ENCODE measurements at places on chromosomes 13 and 19. TPM values are rescaled to one million over a fixed set of nuclear protein-coding genes. Genes with fewer than 3 reads are reported as not detected.

DNA sequence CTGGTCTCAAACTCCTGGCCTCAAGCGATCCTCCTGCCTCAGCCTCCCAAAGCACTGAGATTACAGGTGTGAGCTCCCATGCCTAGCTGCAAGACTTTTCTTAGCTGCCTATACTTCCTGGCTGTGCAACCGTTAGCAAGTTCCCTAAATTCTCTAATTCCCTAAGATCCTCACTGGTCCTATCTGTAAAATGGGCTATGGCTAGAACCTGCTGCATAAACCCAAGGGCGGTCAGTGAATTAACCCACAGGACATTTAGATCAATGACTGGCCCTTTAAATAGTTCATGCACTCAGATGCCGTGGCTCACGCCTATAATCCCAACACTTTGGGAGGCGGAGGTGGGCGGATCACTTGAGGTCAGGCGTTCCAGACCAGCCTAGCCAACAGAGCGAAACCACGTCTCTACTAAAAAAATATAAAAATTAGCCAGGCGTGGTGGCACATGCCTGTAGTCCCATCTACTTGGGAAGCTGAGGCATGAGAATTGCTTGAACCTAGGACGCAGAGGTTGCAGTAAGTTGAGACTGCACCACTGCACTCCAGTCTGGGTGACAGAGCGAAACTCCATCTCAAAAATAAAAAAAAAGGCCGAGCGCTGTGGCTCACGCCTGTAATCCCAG, 4.1 kb upstream of the C19orf53 start:
- DNase-seq = no peak

DNA sequence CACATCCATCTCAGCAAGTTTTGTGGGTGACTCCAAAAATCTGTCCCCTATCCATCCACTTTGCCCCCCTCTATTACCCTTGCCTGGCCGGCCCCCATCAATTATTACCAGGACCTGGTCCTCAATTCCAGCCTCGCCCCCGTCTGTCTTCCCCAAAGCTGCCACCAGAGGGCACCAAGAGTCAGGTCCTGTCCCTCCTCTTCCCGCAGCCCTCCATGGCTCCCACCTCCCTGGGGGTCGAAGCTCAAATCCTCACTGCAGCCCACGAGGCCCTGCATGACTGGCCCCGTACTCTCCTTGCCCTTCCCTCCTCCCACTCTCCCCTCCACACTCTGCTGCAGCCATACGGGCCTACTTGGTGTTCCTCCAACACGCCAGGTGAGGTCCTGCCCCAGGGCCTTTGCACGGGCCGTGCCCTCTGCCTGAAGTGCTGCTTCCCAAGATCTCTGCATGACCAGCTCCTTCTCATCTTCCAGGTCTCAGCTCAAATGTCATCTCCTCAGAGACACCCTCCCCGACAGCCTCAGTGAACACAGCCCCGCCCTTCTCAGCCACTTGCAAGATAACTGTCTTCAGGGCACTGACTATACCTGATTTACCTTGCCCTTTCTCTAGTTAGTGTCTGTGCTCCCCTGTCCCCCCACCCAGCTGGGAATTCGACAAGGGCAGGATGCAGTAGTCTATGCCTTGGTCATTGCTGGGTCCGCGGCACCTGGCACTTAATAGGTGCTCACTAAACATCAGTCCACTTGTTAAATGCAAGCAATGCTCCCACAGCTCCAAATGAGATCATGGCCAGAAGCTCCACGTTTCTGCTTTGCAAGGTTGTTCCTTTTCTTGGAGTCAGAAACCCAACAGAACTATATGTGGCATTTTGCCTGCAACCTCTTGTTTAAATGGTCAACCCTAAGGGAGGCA, 16.8 kb upstream of the SEMA6B start:
- no peak for DNase-seq

DAND5 gene
- not detected for total RNA-seq

PSG7 gene
- not detected for total RNA-seq

GRCh38 chr19:18771328-18772242, 19.5 kb downstream of the COMP start:
- DNase-seq = no peak

DNA sequence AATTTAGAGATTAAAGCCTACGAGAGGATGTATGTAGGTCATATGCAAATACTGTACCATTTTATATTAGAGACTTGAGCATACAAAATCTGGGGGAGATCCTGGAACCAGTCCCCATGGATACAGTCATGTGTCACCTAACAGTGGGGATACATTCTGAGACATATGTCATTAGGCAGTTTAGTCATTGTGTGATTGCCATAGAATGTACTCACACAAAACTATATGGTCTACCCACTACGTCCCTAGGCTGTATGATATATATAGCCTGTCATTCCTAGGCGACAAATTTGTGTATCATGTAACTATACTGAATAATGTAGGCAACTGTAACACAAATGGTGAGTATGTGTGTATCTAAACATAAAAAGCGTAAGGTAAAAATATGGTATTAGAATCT, 62.8 kb downstream of the WDFY2 start:
- no peak for DNase-seq

CILP2 gene
- total RNA-seq = not detected

CLEC4G gene
- not detected for total RNA-seq

DNA sequence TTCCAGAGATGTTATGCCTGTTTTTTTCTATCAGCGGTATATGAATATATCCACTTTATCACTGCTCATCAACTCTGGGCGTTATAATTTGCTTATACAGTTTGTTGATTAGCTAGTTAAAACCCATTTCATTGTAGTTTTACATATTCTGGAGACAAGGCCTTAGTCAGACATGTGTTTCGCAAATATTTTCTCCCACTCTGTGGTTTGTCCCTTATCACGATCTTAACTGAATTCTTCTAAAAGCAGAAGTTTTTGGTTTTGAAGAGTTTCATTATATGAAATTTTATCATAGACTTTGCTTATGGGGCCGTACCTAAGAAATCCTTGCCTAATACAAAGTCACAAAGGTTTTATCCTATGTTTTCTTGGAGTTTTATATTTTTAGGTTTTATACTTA, 84.6 kb downstream of the FRY start:
- DNase-seq = no peak

- DNase-seq = no peak
These were observed 92.3 kb upstream of the ANKRD10 start for GRCh38 chr13:111007209-111007608.

DNA sequence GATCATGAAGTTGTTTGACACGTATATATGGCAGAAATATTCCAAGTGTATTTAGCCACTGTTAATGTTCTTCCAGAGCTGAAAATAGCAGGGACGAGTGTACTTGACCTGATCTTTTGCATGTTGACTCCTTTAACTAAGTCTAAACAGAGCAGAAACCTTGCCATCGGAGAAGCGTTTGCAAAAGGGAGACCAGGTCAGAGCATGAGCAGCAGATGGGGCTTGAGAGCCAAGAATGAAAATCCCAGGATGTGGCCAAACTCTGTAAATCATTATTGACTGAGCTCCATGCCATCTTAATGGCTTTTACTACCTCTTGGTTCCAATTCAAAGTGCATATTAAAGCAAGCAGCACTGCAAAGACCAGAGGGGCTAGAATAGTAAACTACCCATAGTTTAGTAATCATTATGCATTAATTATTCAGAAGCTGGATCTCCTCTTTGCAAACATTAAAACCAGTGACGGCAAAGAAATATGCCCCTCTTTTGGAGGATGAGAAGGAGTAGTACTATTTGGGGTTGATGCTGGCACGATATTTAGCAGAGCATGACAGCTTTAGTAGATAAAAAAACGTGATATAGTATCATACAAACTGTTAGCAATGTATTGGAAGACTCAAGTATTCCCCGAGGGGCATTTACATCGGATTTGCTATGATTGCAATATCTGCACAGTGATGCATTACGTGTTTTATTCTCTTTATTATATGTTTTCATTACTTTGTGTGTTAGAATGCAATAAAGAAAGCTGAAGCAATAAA, 55.7 kb downstream of the FAM216B start:
- no peak for DNase-seq

- no peak for DNase-seq
These were observed 20.7 kb downstream of the SYMPK start for GRCh38 chr19:45842198-45842597.

GRCh38 chr19:41540041-41540695, 35.8 kb upstream of the CEACAM21 start:
- DNase-seq = no peak

STOML3 gene
- total RNA-seq = not detected

- no peak for DNase-seq
These were observed 194.2 kb downstream of the POU4F1 start for GRCh38 chr13:78409172-78409571.

ZNF177 gene
- total RNA-seq = 1.4 TPM

DNA sequence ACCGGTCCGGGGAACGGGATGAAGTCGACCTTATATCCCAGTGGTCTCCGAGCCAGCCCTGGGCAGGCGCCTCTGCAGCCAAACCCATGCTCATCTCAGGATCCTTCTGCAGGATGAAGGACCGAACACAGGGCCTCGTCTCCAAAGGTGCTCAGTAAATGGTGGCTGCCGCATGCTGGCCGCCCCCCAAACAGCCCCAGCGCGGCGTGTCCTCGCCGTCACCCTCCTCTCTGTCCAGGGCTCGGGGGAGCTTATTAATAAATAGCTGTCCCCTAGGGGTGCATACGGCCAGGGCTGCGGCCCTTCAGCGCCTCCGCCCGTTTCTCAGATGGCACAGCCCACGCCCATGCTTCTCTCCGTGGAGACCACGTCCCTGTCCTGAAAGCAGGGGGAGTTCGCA, 32.6 kb upstream of the SPACA7 start:
- no peak for DNase-seq

DNA sequence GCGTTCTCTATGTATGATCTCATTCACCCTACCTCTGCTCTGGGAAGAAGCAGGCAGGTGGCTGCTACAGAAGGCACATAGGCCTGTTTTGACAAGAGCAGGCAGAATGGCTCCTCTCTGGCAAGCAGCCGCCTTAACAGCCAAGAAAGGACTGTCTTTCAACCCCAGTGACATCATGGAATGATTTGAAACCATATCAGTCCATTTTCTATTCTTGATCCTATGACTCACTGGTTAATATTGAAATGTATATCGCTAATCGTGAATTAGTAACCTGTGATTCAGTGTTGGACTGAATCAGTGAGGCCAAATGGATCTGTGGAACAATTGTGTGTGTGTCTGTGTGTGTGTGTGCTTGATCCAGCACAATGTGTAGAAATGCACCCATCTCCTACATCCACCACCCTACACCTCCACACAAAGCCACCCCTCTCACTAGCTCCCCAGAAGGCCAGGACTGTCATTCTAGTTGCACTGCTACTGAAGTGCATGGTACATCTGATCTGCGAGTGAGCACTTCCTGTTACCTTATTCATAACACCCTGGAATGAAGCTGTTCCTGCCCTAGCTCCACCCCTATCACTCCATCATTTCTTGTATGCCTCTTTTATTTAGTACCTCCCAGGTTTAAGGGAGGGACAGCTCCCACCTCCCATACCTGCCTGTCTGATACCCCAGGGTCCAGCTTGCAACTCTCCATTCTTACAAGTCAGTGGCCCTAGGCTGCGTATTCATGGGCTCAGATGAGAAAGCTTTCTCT, 460.0 kb downstream of the FOXO1 start:
- DNase-seq = peak; percentile 79

ZFR2 gene
- total RNA-seq = not detected

POLR1G gene
- total RNA-seq = 27.3 TPM

- no peak for DNase-seq
These were observed 5.6 kb upstream of the ERFL start for GRCh38 chr19:41933693-41934426.

GRCh38 chr13:42048684-42049453, 421 bp downstream of the DGKH start:
- no peak for DNase-seq

DNA sequence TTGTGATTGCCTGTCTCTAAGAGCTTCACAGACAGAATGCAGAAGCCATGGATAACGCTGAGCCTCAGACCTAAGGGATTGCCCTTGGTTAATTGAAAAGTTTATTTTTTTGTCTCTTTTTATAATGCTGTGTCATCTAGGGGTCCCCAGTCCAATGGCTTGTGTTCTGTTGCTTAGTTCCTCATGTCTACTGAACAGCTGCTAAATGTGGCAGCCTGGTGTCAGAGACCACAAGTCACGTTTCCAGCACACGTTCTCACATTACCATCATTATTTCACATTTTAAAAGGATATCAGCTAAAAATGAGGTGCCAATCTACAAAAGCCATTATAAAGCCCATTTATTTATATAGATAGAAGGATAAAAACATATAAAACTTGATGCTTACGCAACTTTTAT, 1362.0 kb downstream of the PCDH9 start:
- no peak for DNase-seq

DNA sequence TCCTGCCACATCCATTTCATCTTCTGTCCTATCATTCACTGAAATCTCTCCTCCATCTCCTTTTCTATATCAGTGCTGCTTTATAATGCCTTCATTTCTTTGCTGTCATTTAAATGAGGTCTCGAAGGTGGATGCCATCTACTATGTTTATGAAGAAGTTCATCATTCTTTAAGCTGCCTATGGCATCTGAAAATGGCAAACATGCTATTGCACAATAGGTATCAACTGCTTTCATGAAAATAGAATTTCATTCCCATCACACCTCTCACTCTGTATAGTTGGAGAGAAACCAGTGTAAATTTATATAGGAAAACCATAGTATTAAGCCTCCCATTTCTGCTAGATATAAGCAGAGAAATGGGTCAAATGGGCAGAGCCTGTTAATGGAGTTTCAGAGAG, 100.2 kb downstream of the FGF9 start:
- no peak for DNase-seq

- no peak for DNase-seq
These were observed 292.2 kb downstream of the MZT1 start for GRCh38 chr13:72435251-72435650.

GRCh38 chr19:49470615-49470978, 3.4 kb upstream of the FLT3LG start:
- no peak for DNase-seq

OR7A5 gene
- total RNA-seq = not detected

Data from pulmonary artery endothelial cell (primary cell).